EH (cell line): ENCODE measurements at places on chromosomes 1 and 21.

DNA sequence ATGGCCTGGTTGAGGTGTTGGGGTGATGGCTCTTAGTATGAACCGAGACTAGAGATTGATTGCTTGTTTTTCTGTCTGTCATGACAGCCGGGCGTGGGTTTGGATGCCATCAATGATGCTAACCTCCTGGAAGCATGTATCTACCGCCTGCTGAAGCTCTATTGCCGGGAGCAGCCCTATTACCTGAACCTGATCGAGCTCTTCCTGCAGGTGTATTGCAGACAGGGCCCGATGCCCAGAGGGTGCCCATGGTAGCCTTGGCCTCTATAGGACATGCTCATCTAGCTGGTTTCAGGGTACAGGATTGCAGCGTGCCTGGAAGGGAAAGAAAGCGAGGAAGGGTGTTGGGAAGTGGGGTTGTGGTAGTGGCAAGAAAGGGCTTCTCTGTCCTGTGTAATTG lies 2.6 kb upstream of the RUSC1 start:
- no peak for DNase-seq

GRCh38 chr1:19003371-19004290 lies 47.2 kb upstream of the IFFO2 start:
- DNase-seq = peak; percentile 11

DNA sequence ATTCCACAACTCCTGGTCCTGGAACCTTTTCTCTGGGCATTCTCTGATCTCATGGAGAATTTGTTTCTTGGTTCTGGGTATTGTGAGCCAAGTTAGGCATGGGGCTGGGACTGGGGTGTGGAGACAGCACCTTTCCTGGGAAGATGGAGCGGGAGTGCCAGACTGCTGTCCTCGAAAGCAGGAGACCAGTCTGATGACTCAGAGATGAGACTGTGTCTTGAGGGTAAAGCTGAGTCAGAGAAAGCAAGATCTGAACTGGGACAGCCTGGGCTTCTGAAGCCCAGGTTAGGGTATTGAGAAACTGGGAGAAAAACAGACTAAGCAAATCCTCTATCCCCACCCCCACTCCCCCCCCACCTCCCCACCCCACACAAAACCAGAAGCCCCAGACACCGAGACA lies 2.2 kb upstream of the KANK4 start:
- DNase-seq = peak; percentile 76

GRCh38 chr1:221855156-221855555 lies 113.3 kb upstream of the DUSP10 start:
- DNase-seq = no peak

- DNase-seq = peak; percentile 75
Observed at GRCh38 chr1:51768971-51769588, 109.4 kb downstream of the NRDC start.

DNA sequence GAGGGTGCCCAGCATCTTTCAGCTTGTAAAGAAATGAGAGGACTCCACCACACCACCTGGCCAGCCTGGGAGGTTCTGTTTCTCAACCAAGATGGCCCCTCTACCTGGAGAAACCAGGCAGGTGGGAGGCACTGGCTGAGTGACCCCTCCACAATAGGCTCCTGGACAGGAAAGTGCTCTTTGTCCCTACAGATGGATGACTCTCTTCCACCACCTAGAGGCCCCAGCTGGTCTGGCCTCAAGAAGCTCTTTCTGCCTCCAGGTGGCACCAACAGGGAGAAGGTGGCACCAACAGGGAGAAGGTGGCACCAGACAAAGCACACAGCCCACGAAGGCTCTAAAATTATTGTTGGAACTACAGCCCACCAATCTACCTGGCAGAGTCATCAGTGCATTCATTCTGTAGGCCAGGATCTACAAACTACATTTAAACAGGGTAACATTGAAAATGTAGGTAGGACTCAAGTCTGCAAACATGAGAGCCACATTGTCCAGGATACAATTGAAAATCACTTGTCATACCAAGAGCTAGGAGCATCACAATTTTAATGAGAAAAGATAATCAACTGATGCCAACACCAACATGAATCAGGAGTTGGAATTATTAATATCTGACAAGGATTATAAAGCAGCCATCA lies 14.4 kb downstream of the TMPRSS3 start:
- DNase-seq = peak; percentile 12

DNA sequence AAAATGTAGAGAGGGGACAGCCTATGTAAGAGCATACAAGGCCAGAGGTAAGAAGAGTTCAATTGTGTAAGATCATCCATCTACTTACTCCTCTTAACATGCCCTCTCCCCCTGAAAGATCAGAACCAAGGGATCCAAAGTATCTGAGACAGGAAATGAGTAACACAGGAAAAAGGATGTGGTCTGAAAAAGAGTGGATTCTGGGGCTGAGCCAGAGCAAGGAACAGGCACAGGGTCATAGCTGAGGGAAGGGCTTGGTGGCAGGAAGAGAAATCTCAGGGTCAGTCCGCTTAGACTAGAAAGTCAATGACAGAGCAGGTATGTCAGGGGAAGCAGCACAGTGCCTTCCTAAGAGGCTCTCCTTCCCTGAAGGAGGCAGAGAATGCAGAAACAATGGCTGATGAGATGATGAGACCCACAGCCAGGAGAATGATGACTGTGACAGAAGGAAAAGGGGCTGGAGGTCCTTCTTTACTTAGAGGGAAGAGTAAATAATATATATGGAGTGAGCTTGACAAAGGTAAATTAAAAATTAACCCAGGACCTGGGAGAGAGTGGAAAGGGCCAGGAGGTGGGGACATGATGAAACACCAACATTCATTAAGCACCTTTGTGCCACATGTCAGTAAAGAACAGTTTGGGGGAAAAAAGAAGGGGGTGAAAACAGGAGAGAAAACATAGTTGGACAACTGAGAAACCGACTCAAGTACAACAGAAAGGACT lies 26.2 kb upstream of the A3GALT2 start:
- peak; percentile 97 for DNase-seq

DNA sequence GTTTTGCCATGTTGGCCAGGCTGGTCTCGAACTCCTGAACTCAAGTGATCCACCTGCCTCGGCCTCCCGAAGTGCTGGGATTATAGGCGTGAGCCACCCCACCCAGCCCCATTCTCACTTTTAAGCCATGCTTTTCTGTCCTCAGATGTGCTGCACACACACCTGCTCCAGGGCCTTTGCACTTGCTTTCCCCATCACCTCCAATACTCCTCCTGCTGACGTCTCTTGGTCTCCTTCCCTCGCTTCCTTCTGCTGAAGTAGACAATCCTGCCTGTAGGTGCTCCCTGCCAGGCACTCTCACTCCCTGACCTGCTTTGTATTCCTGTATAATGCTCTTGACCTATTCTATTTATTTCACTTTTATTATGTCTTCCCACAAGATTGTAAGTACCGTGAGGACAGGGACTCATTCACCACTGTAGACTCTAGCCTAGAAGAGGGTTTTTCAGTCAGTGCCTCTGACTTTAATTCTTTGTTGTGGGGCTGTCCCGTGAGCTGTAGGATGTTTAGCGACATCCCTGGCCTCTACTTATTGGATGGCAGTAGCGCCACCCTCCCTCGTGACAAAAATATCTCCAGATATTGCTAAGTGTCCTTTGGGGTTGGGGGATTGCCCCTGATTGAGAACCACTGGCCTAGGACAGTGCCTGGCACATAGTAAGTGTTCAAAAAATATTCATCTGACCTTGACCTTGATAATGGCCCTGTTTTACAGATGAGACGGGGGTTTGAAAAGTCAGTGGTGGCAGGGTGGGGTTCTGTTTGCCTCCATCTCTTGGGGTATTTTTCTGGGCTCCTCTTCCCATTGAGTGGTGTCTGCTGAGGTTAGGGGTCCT lies 4.6 kb downstream of the TNFRSF1B start:
- DNase-seq = no peak
